ENCODE measurements at places on chromosomes 2 and 18.

GRCh38 chr2:172116107-172116506, 13.4 kb upstream of the DLX2 start:
- no peak for DNase-seq
- no peaks in the 10 kb centered on the region for H3K4me1 ChIP-seq
- no peak overlapping the region for H3K27ac ChIP-seq

- no peaks in the 10 kb centered on the region for H3K36me3 ChIP-seq
- no peaks in the 10 kb centered on the region for H3K27me3 ChIP-seq
- H3K4me3 ChIP-seq, result no peak overlapping the region
- H3K27ac ChIP-seq, result no peak overlapping the region
Measured at GRCh38 chr18:4510711-4511110, 55.6 kb upstream of the DLGAP1 start.

DNA sequence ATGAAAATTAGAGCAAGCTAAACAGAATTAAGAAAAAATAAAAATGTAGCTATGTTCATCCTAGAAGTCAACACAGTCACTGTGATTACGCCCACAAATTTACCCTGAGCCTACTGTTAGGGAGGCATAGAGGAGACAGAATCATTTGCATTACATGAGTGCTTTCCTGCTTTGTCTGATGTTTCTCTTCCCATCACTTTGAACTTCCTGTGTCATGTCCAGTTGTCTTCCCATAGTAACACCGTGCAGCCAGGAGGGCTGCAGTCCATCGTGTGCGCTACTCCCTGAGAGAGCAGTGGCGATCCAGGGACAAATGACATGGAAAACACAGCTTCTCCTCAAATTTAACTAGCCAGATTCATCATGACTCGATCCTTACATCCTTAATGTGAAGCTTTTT, 149.8 kb upstream of the DAPL1 start:
- no peaks in the 10 kb centered on the region for H3K36me3 ChIP-seq
- H3K4me1 ChIP-seq, result no peaks in the 10 kb centered on the region
- no peak for DNase-seq
- H3K4me3 ChIP-seq, result no peak overlapping the region
- H3K27ac ChIP-seq, result no peak overlapping the region
- H3K27me3 ChIP-seq, result no peaks in the 10 kb centered on the region

DNA sequence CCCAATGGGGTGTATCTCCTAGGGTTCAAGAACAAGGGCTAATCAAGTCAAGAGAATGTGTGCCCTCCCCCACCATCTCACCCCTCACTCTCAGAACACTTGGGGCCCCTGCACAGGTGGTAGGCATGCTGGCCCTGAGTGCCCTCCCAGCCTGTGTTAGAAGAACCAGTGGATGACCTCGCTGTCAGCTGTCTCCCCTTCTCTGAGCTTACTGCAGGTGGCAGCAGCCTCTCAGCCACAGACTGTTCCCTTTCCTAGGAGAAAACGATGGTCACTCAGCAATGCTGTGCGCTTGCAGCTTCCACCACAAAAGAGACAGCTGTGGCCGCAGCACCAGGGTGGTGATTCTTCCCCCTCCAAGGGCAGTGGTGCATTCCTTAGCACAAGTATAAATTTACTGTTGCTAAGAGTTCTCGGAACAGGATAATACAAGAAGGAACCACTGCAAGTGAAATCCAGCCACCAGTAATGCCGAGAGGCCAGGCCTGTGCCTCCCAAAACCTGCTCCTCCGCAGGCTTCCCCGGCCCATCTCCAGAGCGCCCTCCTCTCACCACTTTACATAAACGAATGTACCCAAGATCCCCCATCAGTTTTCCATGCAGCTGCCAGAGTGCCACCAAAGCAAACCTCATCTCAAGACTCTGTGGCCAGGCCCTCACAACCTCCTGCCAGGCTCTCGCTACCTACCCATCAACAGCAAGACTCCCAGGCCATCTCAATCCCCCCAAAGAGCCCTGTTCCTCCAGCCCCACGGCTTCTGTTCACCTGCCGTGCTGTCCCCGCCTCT, 935 bp upstream of the RAMP1 start:
- DNase-seq, result peak; percentile 86
- H3K27me3 ChIP-seq, result peaks cover 84% of the 10 kb centered on the region
- H3K4me3 ChIP-seq, result no peak overlapping the region

DNA sequence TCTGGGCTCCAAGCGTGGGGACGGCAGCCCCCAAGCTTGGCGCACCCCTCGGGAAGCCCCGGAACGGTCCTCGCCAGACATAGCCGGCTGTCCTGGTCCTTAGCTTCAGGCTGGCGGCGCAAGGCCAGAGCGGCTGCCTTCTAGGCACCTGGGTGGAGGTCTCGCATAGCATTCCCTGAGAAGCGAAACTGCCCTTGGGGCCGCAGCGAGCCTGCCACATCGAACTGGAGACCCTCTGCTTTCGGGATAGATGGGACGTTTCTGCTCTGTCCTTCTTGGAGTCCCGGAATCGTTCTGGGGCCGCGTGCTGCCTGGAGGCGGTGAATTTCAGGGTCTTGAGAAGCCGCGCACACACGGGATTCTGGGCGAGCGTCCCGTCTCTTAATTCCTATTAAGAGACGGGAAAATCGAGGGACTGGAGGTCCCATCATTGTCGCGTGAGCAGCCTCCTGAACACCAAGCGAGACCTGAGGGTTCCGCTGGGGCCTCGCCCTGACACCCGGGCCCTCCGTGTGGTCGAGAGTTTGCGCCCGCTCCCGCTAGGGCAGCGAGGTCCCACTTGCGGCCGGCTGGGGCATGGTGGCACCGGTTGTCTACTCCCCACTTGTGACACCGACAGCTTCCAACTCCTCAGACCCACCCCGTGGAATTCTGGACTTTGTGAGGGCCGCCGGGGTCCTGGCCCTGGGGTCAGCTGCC, 9.7 kb upstream of the EN1 start:
- DNase-seq, result peak; percentile 45
- H3K27me3 ChIP-seq, result peaks cover 100% of the 10 kb centered on the region
- no peak overlapping the region for H3K4me3 ChIP-seq
- H3K27ac ChIP-seq, result no peak overlapping the region
- H3K4me1 ChIP-seq, result peaks cover 12% of the 10 kb centered on the region

- H3K4me3 ChIP-seq, result no peak overlapping the region
- no peak overlapping the region for H3K27ac ChIP-seq
- DNase-seq, result no peak
- no peaks in the 10 kb centered on the region for H3K36me3 ChIP-seq
Measured at GRCh38 chr2:67612576-67613042, 215.5 kb downstream of the ETAA1 start.

- peaks cover 4% of the 10 kb centered on the region for H3K4me1 ChIP-seq
- no peak overlapping the region for H3K4me3 ChIP-seq
- H3K36me3 ChIP-seq, result no peaks in the 10 kb centered on the region
- H3K27ac ChIP-seq, result no peak overlapping the region
- DNase-seq, result no peak
Measured at GRCh38 chr2:132374151-132374550, 42.5 kb upstream of the GPR39 start.

- no peaks in the 10 kb centered on the region for H3K36me3 ChIP-seq
- no peak for DNase-seq
- H3K27me3 ChIP-seq, result no peaks in the 10 kb centered on the region
- no peak overlapping the region for H3K27ac ChIP-seq
- no peak overlapping the region for H3K4me3 ChIP-seq
Measured at GRCh38 chr2:150471813-150472510, 15.5 kb downstream of the RND3 start.

- H3K4me1 ChIP-seq, result peaks cover 21% of the 10 kb centered on the region
- no peak overlapping the region for H3K27ac ChIP-seq
- DNase-seq, result no peak
- no peak overlapping the region for H3K4me3 ChIP-seq
- H3K27me3 ChIP-seq, result no peaks in the 10 kb centered on the region
Measured at GRCh38 chr18:74252039-74252395, 39.7 kb downstream of the CYB5A start.

- H3K36me3 ChIP-seq, result peaks cover 3% of the 10 kb centered on the region
- no peak overlapping the region for H3K4me3 ChIP-seq
- H3K27ac ChIP-seq, result no peak overlapping the region
- H3K27me3 ChIP-seq, result no peaks in the 10 kb centered on the region
Measured at GRCh38 chr2:175932675-175933074, 69.4 kb downstream of the LNPK start.

GRCh38 chr2:229715895-229716507, 1.6 kb upstream of the DNER start:
- no peak overlapping the region for H3K27ac ChIP-seq
- H3K4me3 ChIP-seq, result peak overlapping the region; percentile 80
- H3K4me1 ChIP-seq, result peaks cover 4% of the 10 kb centered on the region
- H3K36me3 ChIP-seq, result no peaks in the 10 kb centered on the region

DNA sequence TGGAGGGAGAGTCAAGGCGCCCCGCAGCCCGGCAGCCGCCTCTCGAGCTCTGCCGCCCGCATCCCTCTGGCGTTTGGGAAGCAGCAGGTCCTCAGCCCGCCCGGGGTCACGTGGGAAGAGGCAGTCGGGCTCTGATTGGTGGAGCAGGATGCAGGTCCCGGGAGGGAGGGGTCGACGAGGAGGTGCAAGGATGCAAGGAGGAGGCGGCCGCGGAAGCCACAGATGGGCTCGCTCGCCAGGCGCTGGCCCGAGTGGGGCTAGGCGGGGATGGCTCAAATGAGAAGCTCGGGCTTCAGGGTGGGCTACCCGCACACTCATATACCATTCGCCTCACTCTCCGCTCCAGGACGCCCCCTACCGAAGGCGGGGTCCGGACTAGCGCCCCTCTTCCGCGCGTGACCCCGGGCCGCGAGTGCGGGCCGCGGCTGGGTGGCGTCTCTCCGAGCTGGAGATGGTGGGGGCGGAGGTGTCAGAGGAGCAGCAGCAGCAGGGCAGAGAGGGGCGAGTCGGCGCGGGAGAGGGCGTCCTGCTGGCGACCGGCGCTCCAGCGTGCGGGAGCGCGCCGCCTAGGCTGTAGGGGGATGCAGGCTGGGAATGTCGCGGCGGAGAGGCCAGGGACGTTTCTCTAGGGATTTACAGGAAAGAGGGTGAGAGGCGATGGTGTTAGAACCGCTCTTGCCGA, at the start of gene TMEFF2:
Gene TMEFF2, minus strand, starts transcription at position 68 of the 682 bp plus-strand sequence. CDS start 409 bp downstream, outside the sequence.
- H3K4me1 ChIP-seq, result peaks cover 14% of the 10 kb centered on the region
- H3K36me3 ChIP-seq, result no peaks in the 10 kb centered on the region
- H3K4me3 ChIP-seq, result peak within 1 kb of the TSS; percentile 65
- peak; percentile 96 for DNase-seq
- H3K27ac ChIP-seq, result no peak within 1 kb of the TSS

GRCh38 chr2:40448476-40449079, 3.3 kb downstream of the SLC8A1 start:
- H3K27ac ChIP-seq, result no peak overlapping the region
- H3K27me3 ChIP-seq, result peaks cover 42% of the 10 kb centered on the region
- H3K4me3 ChIP-seq, result no peak overlapping the region
- H3K4me1 ChIP-seq, result peaks cover 12% of the 10 kb centered on the region

GRCh38 chr2:48548840-48549239, 18.9 kb downstream of the STON1 start:
- no peak overlapping the region for H3K4me3 ChIP-seq
- no peaks in the 10 kb centered on the region for H3K36me3 ChIP-seq
- H3K4me1 ChIP-seq, result peaks cover 24% of the 10 kb centered on the region
- peak; percentile 24 for DNase-seq
- H3K27me3 ChIP-seq, result no peaks in the 10 kb centered on the region

GRCh38 chr2:169363560-169364150, 1.3 kb upstream of the LRP2 start:
- H3K27me3 ChIP-seq, result peaks cover 8% of the 10 kb centered on the region
- peak overlapping the region; percentile 93 for H3K4me3 ChIP-seq
- DNase-seq, result peak; percentile 76
- H3K36me3 ChIP-seq, result peaks cover 4% of the 10 kb centered on the region
- peak overlapping the region; percentile 99 for H3K27ac ChIP-seq

GRCh38 chr18:75216212-75216910, 5.8 kb downstream of the TSHZ1 start:
- no peaks in the 10 kb centered on the region for H3K36me3 ChIP-seq
- no peak for DNase-seq
- no peak overlapping the region for H3K4me3 ChIP-seq
- no peak overlapping the region for H3K27ac ChIP-seq

GRCh38 chr2:145548479-145548878, 1028.6 kb upstream of the ZEB2 start:
- H3K4me1 ChIP-seq, result no peaks in the 10 kb centered on the region
- no peaks in the 10 kb centered on the region for H3K36me3 ChIP-seq
- H3K4me3 ChIP-seq, result no peak overlapping the region
- H3K27me3 ChIP-seq, result no peaks in the 10 kb centered on the region

DNA sequence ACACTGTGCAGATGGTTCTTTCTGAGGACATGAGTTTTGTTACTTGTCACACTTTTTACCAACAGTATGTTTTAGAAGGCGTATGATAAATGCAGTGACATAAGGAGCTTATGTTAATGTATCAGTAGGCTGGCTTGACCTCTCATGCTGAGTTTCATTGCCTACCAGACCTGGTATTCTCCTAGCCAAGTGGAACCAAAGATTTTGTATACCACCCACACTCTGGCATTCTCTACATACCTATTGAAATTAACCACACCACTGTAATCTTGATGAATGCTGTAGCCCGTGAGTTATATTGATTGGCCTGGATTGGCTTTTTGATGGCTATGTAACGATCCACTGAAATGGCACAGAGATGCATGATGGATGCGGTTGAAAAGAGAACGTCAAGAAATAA, 11.4 kb downstream of the HTR2B start:
- H3K36me3 ChIP-seq, result no peaks in the 10 kb centered on the region
- H3K4me3 ChIP-seq, result no peak overlapping the region
- H3K4me1 ChIP-seq, result peaks cover 8% of the 10 kb centered on the region
- no peaks in the 10 kb centered on the region for H3K27me3 ChIP-seq
- no peak overlapping the region for H3K27ac ChIP-seq

DNA sequence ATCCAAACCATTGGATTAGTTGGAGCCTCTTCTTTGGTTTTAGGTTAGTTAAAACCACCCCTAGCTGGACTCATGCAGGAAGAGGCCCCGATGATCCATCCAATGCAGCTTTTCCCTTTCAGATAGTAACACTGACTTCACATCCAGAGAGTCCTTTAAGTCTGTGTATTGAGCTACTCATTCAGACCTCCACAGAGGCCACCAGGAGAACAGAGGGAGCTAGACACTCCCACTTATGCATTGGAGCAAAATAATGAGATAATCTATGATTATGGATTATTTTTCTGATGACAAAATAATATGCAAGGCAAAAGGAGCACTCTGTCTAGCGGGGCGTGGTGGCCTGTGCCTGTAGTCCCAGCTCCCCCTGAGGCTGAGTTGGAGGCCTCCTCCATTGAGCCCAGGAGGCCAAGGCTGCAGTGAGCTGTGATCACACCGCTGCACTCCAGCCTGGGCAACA, 1.6 kb upstream of the ROCK2 start:
- DNase-seq, result no peak
- peaks cover 22% of the 10 kb centered on the region for H3K4me1 ChIP-seq
- no peaks in the 10 kb centered on the region for H3K36me3 ChIP-seq
- H3K27ac ChIP-seq, result no peak overlapping the region
- H3K4me3 ChIP-seq, result no peak overlapping the region
- H3K27me3 ChIP-seq, result peaks cover 14% of the 10 kb centered on the region

- no peaks in the 10 kb centered on the region for H3K4me1 ChIP-seq
- no peaks in the 10 kb centered on the region for H3K36me3 ChIP-seq
- DNase-seq, result no peak
- H3K27ac ChIP-seq, result no peak overlapping the region
Measured at GRCh38 chr2:85786444-85786843, 32.7 kb downstream of the ATOH8 start.

Measured in neural progenitor cell (in vitro differentiated cells).